ENCODE measurements at places on chromosomes 2 and 18. TPM values are rescaled to one million over a fixed set of nuclear protein-coding genes. Genes with fewer than 3 reads are reported as not detected.

AMER3 gene
- not detected for total RNA-seq

DBI gene
- total RNA-seq: 63.2 TPM

OBSL1 gene
- 65.3 TPM for total RNA-seq

PRKAG3 gene
- 1.0 TPM for total RNA-seq

TMEM163 gene
- total RNA-seq: 0.36 TPM

CIB4 gene
- total RNA-seq: 0.60 TPM

TXNDC2 gene
- total RNA-seq: 0.65 TPM

TGFA gene
- 2.0 TPM for total RNA-seq

LRPPRC gene
- 51.4 TPM for total RNA-seq

CDH19 gene
- 7.8 TPM for total RNA-seq

RAX gene
- not detected for total RNA-seq

FIGN gene
- total RNA-seq: 12.7 TPM

ZC3H6 gene
- 16.2 TPM for total RNA-seq

HOXD13 gene
- not detected for total RNA-seq

MEP1B gene
- not detected for total RNA-seq

TMEM247 gene
- total RNA-seq: not detected

TCF7L1 gene
- 35.7 TPM for total RNA-seq

INHA gene
- 0.51 TPM for total RNA-seq

TUBB8B gene
- not detected for total RNA-seq

HSBP1L1 gene
- total RNA-seq: 7.9 TPM

CYP27A1 gene
- 31.9 TPM for total RNA-seq

IL1A gene
- total RNA-seq: not detected

PLA2R1 gene
- 28.8 TPM for total RNA-seq

RESP18 gene
- total RNA-seq: not detected

CHRND gene
- not detected for total RNA-seq

FOSL2 gene
- 184 TPM for total RNA-seq

KLHL30 gene
- 9.0 TPM for total RNA-seq

Data from aorta (tissue), 5 donors.